ENCODE measurements at places on chromosomes 6 and 20. TPM values are rescaled to one million over a fixed set of nuclear protein-coding genes. Genes with fewer than 3 reads are reported as not detected.

GRM4 gene
- not detected for total RNA-seq

CDH26 gene
- total RNA-seq = 4.5 TPM

TNNC2 gene
- 0.58 TPM for total RNA-seq

OR2B6 gene
- not detected for total RNA-seq

INSM1 gene
- not detected for total RNA-seq

MPIG6B gene
- total RNA-seq = 1.4 TPM

DNMT3B gene
- 0.44 TPM for total RNA-seq

DSN1 gene
- 12.3 TPM for total RNA-seq

ZNF334 gene
- total RNA-seq = 0.81 TPM

DNA sequence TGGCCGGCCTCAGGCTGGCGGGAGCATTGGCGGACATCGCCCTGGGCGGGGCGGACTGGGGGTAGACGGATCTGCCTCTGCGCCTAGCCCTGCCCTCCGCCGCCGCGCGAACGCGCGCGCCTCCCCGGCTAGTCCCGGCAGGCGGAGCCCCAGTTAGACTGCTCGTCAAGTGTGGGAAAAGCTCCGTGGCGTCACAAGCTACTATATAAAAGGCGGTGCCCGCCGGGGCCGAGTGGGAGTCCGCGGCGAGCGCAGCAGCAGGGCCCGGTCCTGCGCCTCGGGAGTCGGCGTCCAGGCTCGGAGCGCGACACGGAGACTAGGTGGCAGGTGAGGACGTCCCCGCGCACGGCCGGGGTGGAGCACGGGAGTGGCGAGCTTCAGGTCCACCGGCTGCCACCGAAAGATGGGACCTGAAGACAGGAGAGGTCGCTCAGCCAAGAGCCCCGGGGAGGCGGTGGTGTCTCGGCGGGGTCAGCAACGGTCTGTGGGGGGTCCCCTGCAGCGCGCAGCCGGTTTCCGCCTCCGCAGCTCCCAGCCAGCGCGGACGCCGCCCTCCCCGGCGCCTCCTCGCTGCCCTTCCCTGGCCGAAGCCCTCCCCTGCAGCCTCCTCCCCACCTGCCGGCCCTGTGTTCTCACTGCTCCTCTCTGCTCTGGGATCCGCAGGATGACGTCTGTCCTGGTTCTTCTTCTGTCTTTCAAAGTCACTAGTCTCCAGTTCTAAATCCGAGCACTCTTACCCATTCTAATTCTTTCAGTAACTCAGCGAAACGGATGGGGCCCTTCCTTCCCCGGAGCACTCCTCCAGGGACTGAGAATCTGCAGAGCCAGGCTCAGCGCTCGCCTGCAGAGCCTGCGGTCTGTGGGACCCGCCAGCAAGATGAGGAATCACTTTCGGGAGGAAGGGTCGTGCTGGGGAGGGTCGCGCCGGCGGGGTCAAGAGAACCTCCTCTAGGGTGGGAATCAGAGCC, 4.3 kb upstream of the RIPK1 start:
- peak overlapping the region; percentile 88 for H3K4me3 ChIP-seq
- H3K4me1 ChIP-seq = peaks cover 21% of the 10 kb centered on the region
- H3K27ac ChIP-seq = peak overlapping the region; percentile 88
- no peaks in the 10 kb centered on the region for H3K36me3 ChIP-seq

GRCh38 chr6:105501826-105502344, 99.0 kb upstream of the PREP start:
- H3K27ac ChIP-seq = no peak overlapping the region
- peaks cover 10% of the 10 kb centered on the region for H3K27me3 ChIP-seq
- no peaks in the 10 kb centered on the region for H3K4me1 ChIP-seq
- H3K36me3 ChIP-seq = no peaks in the 10 kb centered on the region
- no peak for DNase-seq
- no peak overlapping the region for H3K4me3 ChIP-seq

DNA sequence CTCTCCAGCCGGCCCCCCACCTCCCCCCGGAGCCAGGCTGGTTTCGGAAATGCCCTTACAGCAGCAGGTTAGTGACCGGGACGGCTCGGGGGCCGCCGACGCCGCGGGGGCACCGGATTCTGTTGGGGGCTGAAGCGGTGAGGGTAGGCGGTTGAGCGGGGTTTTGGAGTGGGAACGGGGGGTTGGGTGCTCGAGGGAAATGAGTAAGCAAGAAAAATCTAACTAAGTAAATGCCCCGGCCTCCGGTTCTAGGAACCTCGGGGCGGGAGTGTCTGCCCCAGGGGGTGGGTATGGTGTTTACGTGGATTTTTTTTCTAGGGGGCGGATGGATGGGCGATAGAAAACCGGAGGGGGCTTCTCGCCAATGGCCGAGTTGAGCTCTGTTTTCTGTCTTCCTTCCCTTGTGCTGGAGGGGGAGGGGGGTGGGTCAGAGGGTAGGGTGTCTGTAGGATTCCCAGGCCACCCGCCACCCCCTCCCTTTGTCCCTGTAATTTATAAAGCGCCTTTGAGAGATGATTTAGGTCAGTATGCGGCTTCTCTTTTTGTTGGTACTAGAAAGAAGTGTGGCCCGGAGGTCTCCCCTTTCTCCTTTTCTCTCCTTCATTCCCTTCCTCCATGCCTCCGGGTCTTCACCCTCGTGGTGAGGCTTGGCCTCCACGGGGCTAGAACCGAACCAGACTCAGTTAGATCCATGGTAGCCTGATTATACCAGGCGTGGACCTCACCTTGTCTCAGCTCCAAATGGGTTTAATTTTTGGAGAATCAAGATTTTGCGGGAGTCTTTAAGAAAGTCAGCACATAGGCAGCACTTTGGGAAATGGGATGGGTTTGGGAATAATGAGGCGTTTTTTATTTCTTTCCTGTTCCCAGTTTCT, 2.3 kb downstream of the E2F3 start:
- H3K4me1 ChIP-seq = peaks cover 64% of the 10 kb centered on the region
- H3K4me3 ChIP-seq = peak overlapping the region; percentile 93
- no peaks in the 10 kb centered on the region for H3K27me3 ChIP-seq
- peak overlapping the region; percentile 92 for H3K27ac ChIP-seq
- DNase-seq = peak; percentile 62

GRCh38 chr6:52543729-52544601, 32.9 kb downstream of the TRAM2 start:
- peaks cover 11% of the 10 kb centered on the region for H3K36me3 ChIP-seq
- H3K4me1 ChIP-seq = peaks cover 46% of the 10 kb centered on the region
- H3K4me3 ChIP-seq = no peak overlapping the region

DNA sequence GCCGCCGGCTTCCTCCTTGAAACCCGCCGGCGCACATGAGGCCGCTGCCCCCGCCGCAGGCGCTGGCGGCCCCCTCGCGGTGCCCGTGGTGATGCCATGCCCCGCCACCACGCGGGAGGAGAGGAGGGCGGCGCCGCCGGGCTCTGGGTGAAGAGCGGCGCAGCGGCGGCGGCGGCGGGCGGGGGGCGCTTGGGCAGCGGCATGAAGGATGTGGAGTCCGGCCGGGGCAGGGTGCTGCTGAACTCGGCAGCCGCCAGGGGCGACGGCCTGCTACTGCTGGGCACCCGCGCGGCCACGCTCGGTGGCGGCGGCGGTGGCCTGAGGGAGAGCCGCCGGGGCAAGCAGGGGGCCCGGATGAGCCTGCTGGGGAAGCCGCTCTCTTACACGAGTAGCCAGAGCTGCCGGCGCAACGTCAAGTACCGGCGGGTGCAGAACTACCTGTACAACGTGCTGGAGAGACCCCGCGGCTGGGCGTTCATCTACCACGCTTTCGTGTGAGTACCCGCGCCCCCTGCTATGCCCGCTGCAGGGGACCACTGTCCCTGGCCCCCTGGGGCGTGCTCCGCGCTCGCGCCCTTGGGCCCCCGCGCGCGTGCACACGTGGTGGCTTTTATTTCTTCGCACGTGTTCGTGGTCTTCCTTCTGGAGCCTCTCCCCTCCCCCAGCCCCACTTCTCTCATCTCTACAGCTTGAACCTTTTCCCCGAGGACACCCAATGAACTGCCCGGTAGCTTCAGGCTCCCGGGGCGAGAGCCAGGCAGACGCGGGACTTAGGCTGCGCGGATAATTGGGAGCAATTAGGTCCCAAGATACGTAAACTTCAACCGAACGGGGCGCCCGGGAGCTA, 453 bp downstream of the KCNQ5 start:
- peaks cover 34% of the 10 kb centered on the region for H3K4me1 ChIP-seq
- no peaks in the 10 kb centered on the region for H3K36me3 ChIP-seq
- H3K27me3 ChIP-seq = no peaks in the 10 kb centered on the region
- DNase-seq = peak; percentile 60

DNA sequence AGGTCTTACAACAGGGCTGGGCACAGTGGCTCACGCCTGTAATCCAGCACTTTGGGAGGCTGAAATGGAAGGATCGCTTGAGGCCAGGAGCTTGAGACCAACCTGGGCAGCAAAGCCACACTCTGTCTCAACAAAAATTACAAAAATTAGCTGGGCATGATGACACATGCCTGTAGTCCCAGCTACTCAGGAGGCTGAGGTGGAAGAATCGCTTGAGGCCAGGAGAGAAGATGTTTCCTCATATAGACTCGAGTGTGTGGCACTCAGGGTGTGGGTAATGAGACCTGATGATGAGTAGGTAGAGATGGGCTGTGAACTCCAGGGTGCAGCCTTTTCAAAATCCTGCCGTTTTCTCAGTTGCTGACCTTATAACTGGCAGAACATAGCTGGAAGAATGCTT, 125.3 kb upstream of the FOXO3 start:
- peaks cover 4% of the 10 kb centered on the region for H3K4me1 ChIP-seq
- H3K27me3 ChIP-seq = no peaks in the 10 kb centered on the region
- H3K36me3 ChIP-seq = peaks cover 3% of the 10 kb centered on the region
- no peak overlapping the region for H3K4me3 ChIP-seq
- DNase-seq = no peak
- H3K27ac ChIP-seq = no peak overlapping the region

- H3K27me3 ChIP-seq = no peaks in the 10 kb centered on the region
- H3K27ac ChIP-seq = no peak overlapping the region
- DNase-seq = no peak
- no peak overlapping the region for H3K4me3 ChIP-seq
Observed at GRCh38 chr20:13243826-13244376, 22.8 kb downstream of the ISM1 start.

GRCh38 chr6:89675949-89676748, 37.6 kb upstream of the LYRM2 start:
- DNase-seq = no peak
- H3K27ac ChIP-seq = no peak overlapping the region
- H3K4me1 ChIP-seq = no peaks in the 10 kb centered on the region
- no peaks in the 10 kb centered on the region for H3K27me3 ChIP-seq

DNA sequence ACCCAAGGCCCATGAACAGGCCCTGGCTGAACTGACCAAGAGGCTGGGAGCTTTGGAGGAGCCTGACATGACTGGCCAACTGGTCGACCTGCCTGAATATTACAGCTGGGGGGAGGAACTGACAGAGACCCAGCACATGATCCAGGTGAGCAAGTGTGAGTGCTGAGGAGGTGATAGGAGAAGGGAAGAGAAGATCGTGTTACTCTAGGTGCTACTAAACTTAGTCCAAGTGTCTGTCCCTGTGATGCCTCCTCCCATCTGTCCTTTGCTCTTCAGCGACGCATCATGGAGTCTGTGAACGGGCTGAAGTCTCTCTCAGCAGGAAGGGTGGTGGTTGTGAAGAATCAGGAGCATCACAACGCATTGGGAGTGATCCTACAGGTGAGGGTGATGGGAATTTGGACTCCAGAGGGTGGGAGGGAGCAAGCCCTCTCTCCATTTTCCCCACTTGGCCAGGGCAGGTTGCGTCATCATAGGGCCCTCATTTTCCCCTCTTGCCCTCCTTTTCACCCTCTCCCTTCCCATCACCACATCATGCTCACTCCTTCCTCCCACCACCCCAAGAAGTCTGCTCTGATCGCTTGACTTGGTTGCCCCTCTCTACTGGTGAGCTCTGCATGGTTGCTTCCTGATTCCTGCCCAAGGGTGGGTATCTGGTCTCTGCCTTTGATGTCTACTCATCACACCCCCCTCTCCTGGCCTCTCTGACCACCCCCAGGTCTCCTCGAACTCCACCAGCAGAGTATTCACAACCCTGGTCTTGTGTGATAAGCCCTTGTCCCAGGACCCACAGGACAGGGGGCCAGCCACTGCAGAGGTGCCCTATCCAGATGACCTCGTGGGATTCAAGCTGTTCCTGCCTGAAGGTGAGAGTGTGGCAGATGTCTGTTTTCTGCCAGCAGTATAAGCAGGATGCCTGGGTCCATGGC, 4.7 kb downstream of the DXO start:
- peaks cover 73% of the 10 kb centered on the region for H3K36me3 ChIP-seq
- no peaks in the 10 kb centered on the region for H3K27me3 ChIP-seq
- H3K27ac ChIP-seq = no peak overlapping the region
- H3K4me3 ChIP-seq = peak overlapping the region; percentile 14
- no peak for DNase-seq

DNA sequence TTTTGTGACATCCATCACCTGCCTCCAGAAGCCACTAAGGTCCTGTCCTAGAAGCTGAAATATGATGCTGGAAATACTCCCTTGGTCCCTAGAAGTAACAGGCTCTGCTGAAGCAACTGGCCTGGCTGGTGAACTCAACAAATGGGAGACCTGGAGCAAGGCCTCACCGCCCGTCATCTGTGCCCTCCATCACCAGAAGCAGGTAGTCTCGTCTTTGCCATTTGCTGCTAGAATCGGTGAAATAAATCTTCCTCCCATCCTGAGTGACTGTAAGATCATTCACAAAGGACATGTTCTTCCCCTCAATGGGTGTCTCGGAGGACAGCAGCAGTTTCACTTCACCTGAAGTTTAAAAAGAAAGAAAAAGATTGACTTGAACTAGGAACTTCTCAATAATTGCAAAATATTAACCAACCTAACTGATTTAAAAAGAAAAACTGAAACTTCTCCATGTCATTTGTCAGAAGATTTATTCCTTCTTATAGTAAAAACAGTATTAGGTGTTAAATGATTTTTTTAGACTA, 21.0 kb downstream of the CST7 start:
- H3K4me3 ChIP-seq = no peak overlapping the region
- H3K27ac ChIP-seq = no peak overlapping the region
- H3K36me3 ChIP-seq = peaks cover 5% of the 10 kb centered on the region
- peaks cover 37% of the 10 kb centered on the region for H3K4me1 ChIP-seq
- no peaks in the 10 kb centered on the region for H3K27me3 ChIP-seq

- no peak for DNase-seq
- H3K4me3 ChIP-seq = peak overlapping the region; percentile 40
Observed at GRCh38 chr6:149323925-149324324, 6.4 kb downstream of the TAB2 start.

DNA sequence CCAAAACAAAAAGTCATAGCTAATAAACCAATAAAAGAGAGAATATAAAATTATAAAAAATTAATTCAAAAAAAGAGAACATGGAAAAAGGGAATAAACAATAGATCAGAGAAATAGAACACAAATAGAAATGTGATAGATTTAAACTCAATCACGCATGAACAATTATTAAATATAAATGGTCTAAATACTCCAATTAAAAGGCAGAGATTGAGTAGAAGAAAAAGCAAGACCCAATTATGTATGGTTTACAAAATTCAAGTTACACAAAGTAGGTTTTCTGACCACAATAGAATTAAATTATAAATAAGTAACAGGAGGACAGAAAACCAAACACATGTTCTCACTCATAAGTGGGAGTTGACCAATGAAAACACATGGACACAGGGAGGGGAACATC, 36.4 kb upstream of the MAN1A1 start:
- H3K36me3 ChIP-seq = peaks cover 18% of the 10 kb centered on the region
- DNase-seq = no peak
- H3K4me3 ChIP-seq = no peak overlapping the region
- no peaks in the 10 kb centered on the region for H3K27me3 ChIP-seq
